ENCODE measurements at places on chromosomes 12 and 14. TPM values are rescaled to one million over a fixed set of nuclear protein-coding genes. Genes with fewer than 3 reads are reported as not detected.
A peak's percentile ranks its signal among the peaks of the same experiment; 100 is the strongest.

The HAL gene
- total RNA-seq: 0.44 TPM

DNA sequence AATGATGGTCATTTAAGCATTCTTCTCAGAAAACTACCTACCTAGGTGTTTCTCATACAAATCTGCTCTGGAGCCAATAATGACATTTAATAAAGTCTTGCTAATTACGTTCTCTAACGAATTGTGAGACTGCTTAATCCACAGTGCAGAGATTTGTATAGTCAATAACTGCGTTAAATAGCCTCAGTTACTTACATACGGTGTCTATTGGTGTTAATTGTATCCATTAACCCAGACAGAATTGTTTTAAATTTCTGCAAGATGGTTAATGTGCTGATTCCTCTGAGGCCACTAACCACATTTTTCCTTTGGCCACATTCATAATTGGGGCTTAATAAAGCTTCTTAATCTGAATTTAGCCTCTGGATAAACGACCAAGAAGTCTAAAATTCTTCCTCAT lies 171.7 kb downstream of the SLC41A2 start:
- H3K36me3 ChIP-seq: no peaks in the 10 kb centered on the region
- H3K4me1 ChIP-seq: peaks cover 5% of the 10 kb centered on the region
- peaks cover 3% of the 10 kb centered on the region for H3K27me3 ChIP-seq
- H3K27ac ChIP-seq: no peak overlapping the region
- H3K4me3 ChIP-seq: no peak overlapping the region

- H3K36me3 ChIP-seq: no peaks in the 10 kb centered on the region
- H3K4me1 ChIP-seq: peaks cover 19% of the 10 kb centered on the region
- H3K27ac ChIP-seq: peak overlapping the region; percentile 19
- DNase-seq: no peak
- no peak overlapping the region for H3K4me3 ChIP-seq
- H3K27me3 ChIP-seq: peaks cover 12% of the 10 kb centered on the region
These were observed 12.2 kb downstream of the MMP14 start for GRCh38 chr14:22848351-22849164.

The TROAP gene
- 111 TPM for total RNA-seq

DNA sequence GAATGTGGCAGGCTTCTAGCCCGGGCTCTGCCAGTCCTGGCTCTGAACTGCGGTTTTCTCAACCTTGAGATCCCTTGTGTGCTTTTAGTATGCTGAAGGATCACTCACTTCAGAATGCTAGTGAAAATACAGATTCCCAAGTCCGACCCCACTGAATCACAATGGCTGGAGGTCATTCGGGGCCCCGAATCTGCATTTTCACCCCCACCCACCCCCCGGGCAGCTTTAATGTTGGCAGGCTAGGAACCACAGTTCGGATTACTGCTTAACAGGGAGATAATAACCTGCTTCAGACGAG lies 573 bp upstream of the SUSD6 start:
- peaks cover 8% of the 10 kb centered on the region for H3K36me3 ChIP-seq
- H3K27me3 ChIP-seq: no peaks in the 10 kb centered on the region
- peak overlapping the region; percentile 76 for H3K4me3 ChIP-seq
- H3K4me1 ChIP-seq: peaks cover 48% of the 10 kb centered on the region
- DNase-seq: no peak

The KRT6A gene
- total RNA-seq: not detected

The ZBTB42 gene
- total RNA-seq: 4.5 TPM

The GUCY2C gene
- not detected for total RNA-seq

The LRRC9 gene
- total RNA-seq: not detected

DNA sequence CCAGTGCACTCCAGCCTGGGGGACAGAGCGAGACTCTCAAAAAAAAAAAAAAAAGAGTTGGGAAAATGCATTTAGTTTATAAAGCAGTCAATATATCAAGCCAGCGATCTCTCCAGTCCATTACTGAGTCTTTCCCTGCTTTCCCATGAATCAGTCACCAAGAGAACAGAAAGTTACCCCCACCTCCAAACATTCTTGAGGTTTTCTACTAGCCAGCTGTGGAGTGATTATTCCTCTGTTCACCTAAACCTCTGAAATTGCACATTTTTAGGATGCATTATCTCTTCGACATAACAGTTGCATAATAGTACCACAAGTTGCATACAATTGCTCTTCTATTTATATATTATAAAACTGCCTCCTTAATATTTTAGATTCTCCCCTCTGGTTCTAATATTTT lies 134.8 kb upstream of the DIO3 start:
- no peaks in the 10 kb centered on the region for H3K4me1 ChIP-seq
- no peak overlapping the region for H3K27ac ChIP-seq
- no peak overlapping the region for H3K4me3 ChIP-seq
- H3K27me3 ChIP-seq: peaks cover 58% of the 10 kb centered on the region

The IL31 gene
- not detected for total RNA-seq

The ERH gene
- 334 TPM for total RNA-seq

- peaks cover 85% of the 10 kb centered on the region for H3K27me3 ChIP-seq
- peak overlapping the region; percentile 74 for H3K4me3 ChIP-seq
- H3K4me1 ChIP-seq: peaks cover 35% of the 10 kb centered on the region
- no peaks in the 10 kb centered on the region for H3K36me3 ChIP-seq
These were observed 3.4 kb downstream of the BMP4 start for GRCh38 chr14:53953002-53953827.

DNA sequence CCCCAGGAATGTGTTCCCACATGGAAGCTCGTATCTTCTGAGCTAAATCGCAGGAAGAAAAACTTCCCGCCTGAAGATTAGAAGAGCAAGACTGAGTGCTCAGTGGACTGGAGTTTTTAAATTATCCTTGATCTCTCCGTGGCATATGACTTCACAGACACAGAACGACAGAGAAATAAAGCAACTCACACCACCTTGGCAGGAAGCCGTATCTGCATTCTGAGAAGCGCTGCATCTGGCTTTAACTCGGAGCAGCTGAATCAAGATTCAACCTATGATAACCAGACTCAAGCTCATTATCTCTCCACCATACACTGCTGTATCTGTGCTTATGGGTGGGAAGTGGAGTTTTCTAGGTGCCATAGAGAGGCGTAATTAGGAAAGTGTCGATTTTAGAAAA lies 1482.7 kb downstream of the AACS start:
- H3K27me3 ChIP-seq: no peaks in the 10 kb centered on the region
- peaks cover 3% of the 10 kb centered on the region for H3K4me1 ChIP-seq
- no peak overlapping the region for H3K4me3 ChIP-seq
- H3K36me3 ChIP-seq: no peaks in the 10 kb centered on the region
- no peak overlapping the region for H3K27ac ChIP-seq

DNA sequence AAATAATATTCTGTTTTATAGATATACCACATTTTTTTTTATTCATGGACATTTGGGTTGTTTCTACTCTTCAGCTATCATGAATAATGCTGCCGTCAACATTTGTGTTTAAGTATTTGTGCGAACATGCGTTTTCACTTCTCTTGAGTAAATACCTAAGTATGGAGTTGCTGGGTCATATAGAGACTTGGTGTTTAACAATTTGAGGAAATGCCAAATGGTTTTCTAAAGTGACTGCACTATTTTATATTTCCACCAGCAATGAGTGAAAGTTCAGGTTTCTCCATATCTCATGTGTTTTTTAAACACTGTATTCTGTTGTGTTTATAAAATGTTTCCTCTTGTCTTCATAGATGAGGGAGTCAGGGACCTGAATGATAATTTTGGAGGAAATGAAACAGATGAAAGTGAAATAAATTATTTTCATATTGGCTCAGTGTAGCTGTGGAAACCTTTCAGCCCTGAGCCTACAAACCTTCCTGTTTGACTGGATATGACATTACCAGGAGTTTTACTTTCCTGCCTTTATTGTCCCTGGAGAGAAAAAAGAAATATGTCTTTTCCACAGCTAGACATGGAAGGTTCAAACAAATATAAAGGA lies 26.3 kb downstream of the DAAM1 start:
- no peak for DNase-seq
- H3K27me3 ChIP-seq: no peaks in the 10 kb centered on the region
- no peak overlapping the region for H3K4me3 ChIP-seq

DNA sequence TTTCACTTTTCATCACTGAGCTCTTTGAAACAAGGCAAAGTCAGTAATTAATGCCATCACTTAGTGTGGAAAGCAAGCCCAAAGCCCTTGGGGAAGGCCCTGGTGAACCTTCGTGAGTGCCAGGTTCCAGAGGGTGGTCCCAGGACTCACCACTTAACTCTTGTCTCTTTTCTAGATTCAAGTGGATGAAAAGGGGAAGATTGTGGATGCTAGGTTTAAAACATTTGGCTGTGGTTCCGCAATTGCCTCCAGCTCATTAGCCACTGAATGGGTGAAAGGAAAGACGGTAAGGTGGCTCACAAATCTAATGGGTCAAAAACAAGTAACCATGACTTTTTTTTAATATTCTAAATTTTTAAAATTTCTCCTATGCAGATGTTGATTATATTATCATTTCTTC lies 2.8 kb downstream of the ISCU start:
- H3K27me3 ChIP-seq: no peaks in the 10 kb centered on the region
- peaks cover 45% of the 10 kb centered on the region for H3K36me3 ChIP-seq
- no peak overlapping the region for H3K27ac ChIP-seq
- no peak overlapping the region for H3K4me3 ChIP-seq

DNA sequence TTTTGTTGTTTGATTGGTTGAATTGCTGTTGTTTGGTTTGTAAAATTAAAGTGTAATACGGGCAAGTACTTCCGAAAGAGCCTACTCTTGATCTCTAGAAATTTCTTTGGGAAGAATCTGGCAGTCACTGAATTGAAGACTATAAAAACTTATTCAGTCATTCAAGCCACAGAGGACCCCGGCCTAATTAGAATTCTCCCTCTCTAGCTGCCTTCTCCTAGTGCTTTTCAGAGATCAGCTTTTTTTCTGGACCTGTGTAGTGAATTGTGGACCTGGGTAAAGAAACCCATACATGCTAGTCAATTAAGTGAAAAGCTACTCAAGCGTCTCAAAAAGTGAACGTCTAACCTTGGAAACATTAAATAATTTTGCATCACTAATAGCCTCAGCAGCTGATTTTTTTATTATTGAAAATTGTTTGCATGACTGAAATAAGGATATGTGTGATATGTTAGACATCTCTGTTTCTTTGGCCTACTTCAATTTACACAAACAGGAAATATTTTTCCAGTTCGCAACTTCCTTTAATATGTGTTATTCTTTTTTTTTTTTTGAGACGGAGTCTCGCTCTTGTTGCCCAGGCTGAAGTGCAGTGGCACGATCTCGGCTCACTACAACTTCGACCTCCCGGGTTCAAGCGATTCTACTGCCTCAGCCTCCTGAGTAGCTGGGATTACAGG lies 27.2 kb downstream of the EFCAB11 start:
- H3K27ac ChIP-seq: no peak overlapping the region
- H3K4me1 ChIP-seq: no peaks in the 10 kb centered on the region
- H3K27me3 ChIP-seq: no peaks in the 10 kb centered on the region
- no peak for DNase-seq
